ENCODE measurements at places on chromosomes 11 and 22. TPM values are rescaled to one million over a fixed set of nuclear protein-coding genes. Genes with fewer than 3 reads are reported as not detected.

Gene CTSW
- not detected for total RNA-seq

Gene CRYAB
- total RNA-seq, result 0.18 TPM

Gene OR51B5
- not detected for total RNA-seq

Gene CRYBB2
- 0.18 TPM for total RNA-seq

Gene MIOX
- total RNA-seq, result not detected

Gene USP2
- total RNA-seq, result 0.18 TPM

Measured in endothelial cell of coronary artery (primary cell).